ENCODE measurements at places on chromosomes 16 and 17.

DNA sequence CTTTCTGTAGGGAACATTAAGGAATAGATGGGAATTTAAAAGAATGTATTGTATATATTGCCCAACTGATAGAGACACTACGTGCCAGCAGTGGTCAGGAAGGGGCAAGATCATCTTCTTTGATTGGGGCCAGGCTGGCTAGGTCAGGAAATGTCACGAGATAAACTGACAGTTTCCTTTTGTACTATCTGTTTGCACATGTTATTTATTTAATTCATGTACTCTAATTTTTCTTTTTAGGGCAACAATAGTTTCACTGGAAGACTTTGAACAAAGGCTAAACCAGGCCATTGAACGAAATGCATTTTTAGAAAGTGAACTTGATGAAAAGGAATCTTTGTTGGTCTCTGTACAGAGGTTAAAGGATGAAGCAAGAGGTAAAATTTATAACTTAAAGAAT is 12.6 kb downstream of the NDEL1 start:
- DNase-seq = no peak

DNA sequence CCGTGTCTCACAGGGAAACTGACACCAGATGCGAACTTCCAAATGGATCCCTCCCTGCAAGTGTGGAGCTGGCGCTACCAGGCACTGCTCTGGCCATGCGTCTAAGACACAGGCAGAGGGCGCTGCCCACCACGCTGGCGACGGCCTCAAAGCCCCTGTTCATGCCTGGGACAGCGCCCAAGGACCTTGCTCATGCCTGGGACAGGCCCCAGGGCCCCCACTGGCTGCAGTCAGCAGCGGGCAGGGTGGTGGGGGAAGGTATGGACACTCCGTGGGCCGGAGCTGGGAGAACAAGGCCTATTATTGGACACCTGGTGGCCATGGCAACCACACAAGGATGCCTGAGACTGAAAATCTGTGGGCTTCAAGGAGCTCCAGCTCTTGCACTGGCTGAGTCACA is 8.8 kb downstream of the ZG16B start:
- peak; percentile 33 for DNase-seq

DNA sequence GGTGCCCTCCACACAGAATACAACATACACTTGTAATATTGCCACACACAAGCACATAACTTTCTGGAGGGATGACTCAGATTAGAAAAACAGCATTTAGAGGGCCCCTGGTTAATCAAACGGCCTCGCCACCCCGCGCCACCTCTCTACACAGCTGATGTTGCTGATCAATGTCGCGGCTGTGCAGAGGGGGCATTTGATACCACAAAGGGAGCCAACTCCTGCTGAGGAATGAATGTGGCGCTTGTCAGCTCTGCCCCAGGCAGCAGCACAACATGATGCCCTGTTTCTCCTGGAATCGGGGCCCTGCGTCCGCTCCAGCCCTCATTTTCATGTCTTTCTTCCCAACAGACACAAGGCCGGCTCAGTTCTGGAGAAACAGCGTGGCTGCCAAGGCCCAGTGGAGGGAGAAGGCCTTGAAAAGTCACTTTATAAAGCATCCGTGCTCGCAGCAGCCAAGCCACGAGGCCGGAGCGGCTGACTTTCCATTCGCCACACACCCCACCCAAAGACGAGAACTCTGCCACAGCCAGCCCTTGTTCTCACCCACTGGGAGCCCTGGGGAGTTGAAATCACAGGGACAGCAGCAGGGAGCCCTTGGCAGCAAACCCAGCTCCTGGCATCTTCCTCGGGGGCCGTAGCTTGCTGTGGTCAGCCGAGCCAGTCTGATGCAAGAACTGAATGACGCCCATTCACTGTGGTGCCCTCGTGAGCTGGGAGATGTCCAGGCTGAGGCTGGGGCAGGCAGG is 65.6 kb downstream of the XYLT1 start:
- DNase-seq = no peak

DNA sequence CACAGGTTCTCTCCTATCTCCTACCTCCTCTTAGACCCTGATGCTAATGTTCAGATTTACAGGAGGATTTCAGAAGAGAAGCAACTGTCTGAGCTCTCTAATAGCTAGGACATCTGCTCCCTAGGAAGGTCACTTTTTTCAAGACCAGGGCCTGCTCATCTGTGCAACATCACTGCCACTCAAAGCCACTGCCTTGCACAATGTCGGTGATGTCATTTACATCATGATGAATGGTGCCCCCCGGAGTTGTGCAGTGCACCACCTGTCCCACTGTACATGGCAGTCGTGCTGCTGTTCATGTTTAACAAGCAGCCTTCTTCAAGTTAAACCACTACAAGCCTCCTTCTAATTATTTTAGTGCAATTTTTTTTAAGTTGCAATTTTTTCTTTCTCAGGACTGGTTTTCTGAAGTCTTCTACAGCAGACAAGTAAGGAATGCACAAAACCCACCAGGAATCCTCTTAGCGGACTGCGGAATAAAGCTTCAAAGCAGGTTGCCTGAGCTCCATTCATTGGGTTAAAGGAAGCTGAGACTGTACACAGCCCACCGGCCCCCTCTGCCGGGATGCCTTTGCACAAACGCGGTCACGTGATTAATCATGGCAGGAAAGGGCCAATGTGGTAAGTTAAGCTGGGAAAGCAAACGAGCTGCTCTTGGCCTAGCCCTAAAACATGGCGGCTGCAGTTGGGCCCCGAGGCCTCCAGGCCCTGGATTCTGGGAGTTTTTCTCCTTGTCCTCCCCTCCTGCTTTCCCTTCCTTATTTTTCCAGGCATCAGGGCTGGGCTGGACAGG is 74.1 kb downstream of the MYH11 start:
- DNase-seq = no peak

DNA sequence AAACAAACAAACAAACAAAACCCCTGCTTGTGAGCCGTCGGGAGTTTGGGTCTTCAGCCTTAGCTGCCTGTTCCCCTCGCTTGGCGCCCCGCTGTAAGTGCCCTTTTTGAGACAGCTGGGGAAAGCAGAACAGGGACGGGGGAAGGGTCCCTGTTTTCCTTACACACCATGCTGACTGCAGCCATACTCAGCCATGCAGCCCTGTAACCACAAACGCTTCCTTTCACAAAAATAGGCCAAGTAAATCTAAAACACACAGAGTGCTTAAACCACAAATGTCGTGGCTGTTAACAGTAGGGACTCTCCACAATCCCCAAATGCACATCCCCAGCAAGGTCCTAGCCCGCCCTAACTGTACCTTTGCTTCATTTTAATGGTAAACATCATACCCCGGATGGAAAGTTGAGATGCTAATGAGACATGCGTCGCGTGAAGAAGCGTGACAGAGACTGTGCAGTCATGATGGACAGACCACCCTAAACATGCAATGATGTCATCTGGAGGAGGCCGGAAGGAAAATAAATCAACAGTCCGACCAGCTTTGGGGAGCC is 129.9 kb downstream of the MGAT5B start:
- peak; percentile 6 for DNase-seq

GRCh38 chr17:17088086-17088485 is 45.8 kb downstream of the MPRIP start:
- DNase-seq = no peak

DNA sequence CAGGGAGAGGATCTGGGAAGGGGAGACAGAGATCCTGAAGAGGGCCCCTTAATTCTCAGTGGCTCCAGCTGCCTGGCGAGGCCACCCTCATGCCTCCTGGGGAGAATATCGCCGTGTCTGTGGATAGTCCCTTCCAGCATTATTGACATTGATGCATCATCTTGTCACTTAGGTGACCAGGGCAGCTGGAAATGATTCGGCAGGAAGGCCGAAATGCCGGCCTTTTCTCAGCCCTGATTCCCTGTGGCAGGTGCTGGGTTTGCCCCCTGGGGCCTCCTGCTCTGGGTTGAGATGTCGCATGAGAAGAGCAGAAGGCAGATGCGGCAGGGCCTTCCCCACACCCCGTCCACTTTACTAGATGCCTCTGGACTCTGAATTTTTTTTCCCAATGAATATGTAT is 89.5 kb downstream of the RAP1GAP2 start:
- no peak for DNase-seq

DNA sequence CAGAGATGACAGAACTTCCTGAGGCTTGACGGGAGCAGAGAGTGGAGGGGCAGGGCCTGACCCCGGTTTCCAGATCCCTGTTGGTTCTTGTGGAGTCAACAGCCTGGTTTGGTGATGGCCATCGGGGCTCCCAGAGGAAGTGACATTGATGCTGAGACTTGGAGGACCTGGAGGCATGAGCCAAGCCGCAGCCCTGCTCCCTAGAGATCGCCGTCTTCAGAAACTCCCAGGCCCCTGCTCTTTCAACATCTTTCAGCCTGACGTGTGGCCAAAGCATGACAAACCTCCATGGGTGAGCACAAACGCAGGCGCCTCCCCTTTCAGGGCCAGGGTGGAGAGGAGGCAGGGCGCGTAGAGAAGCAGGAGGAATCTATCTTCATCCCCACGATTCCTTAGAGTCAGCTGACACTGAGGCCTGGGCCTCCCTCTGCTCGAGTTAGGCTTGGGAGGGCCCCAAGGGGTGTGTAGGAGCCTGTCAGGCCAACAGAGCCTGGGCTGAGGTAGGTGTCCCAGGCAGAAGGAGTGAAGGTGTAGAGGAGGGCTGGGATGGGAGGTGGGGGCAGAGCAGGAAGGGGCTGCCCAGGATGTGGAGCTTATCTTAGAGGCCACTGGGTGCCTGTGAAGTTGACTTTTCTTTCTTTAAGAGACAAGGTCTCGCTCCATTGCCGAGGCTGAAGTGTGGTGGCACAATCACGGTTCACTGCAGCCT is 56.1 kb upstream of the MED9 start:
- DNase-seq = no peak

- DNase-seq = no peak
Measured at GRCh38 chr16:8867216-8867931, 1.4 kb downstream of the CARHSP1 start.

- DNase-seq = no peak
Measured at GRCh38 chr17:38982858-38983746, 15.9 kb upstream of the FBXO47 start.

GRCh38 chr17:79224476-79224875 is 149.9 kb downstream of the ENGASE start:
- DNase-seq = no peak

GRCh38 chr17:46974086-46974485 is 5.0 kb downstream of the RPRML start:
- DNase-seq = no peak

- no peak for DNase-seq
Measured at GRCh38 chr16:48372744-48373143, 12.5 kb downstream of the SIAH1 start.

- no peak for DNase-seq
Measured at GRCh38 chr17:40073454-40074174, 10.8 kb downstream of the THRA start.

Data from stimulated activated CD8-positive, alpha-beta memory T cell treated with anti-CD3 and anti-CD28 coated beads, Interleukin-4, amount 100 ng/mL, for 1 hour (primary cell).